ENCODE measurements at places on chromosomes 7 and 10.

- no peak for DNase-seq
Measured at GRCh38 chr10:44994752-44995530, 5.8 kb upstream of the ZNF22 start.

- no peak for DNase-seq
Measured at GRCh38 chr7:142063551-142064442, 47.7 kb upstream of the MGAM2 start.

GRCh38 chr10:72261784-72262404, 11.8 kb upstream of the DDIT4 start:
- no peak for DNase-seq

GRCh38 chr7:110388457-110388856, 702.5 kb upstream of the LRRN3 start:
- DNase-seq: no peak

GRCh38 chr7:139108266-139109187, 993 bp downstream of the ZC3HAV1 start:
- no peak for DNase-seq

DNA sequence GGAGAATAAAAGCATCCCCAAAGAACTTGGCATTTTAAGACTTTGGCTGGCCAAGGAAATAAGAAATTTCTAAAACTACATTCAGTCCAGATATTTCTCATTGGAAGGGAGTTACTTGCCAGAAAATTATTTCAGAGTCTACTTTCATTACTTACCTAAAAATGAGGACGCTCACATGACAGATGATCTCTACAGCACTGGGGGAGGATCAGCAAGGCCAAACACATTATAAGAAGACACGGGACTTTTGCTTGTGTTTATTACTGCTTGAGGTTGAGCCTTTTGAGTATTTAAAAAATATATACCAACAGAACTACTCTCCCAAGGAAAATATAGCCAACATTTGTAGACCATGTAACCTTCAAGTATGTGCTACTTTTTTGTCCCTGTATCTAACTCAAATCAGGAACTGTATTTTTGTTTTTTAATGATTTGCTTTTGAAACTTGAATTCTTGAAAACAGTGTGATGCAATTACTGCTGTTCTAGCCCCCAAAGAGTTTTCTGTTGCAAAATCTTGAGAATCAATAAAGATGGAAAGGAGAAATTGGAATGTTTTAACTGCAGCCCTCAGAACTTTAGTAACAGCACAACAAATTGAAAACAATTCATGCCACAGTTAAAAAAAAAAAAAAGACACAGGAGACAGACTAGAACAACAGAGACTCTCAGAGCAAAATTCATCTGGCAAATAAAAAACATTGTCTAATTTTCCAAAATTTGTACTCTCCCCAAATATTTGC, 128.1 kb downstream of the ZNF438 start:
- DNase-seq: no peak

DNA sequence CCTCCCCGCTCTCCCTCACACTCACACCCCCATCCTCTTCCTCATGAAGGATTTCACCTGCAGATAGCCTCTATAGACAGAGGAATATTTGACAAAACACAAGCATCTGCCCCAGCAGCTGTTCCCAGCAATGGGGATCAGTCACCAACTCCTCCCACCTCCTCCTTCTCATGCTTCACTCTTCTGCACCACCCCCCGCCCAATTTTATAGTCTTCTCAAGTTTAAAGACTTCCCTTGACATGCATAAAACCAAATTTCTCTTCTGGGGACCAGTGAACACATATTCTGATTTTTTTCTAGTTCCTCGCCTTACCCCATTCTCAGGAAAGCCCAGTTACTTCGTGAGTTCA, 654.4 kb downstream of the LRMDA start:
- no peak for DNase-seq

GRCh38 chr7:128027485-128027980, 3.7 kb downstream of the LRRC4 start:
- no peak for DNase-seq

DNA sequence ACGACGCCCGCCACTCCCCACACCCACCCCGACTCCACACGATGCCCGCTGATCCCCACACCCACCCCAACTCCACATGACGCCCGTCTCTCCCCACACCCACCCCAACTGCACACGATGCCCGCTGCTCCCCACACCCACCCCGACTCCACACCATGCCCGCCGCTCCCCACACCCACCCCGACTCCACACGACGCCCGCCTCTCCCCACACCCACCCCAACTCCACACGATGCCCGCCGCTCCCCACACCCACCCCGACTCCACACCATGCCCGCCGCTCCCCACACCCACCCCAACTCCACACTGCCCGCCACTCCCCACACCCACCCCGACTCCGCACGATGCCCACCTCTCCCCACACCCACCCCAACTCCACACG, 317.0 kb downstream of the DNAJB6 start:
- no peak for DNase-seq

- no peak for DNase-seq
Measured at GRCh38 chr10:48282829-48283228, 8.3 kb upstream of the FRMPD2 start.

DNA sequence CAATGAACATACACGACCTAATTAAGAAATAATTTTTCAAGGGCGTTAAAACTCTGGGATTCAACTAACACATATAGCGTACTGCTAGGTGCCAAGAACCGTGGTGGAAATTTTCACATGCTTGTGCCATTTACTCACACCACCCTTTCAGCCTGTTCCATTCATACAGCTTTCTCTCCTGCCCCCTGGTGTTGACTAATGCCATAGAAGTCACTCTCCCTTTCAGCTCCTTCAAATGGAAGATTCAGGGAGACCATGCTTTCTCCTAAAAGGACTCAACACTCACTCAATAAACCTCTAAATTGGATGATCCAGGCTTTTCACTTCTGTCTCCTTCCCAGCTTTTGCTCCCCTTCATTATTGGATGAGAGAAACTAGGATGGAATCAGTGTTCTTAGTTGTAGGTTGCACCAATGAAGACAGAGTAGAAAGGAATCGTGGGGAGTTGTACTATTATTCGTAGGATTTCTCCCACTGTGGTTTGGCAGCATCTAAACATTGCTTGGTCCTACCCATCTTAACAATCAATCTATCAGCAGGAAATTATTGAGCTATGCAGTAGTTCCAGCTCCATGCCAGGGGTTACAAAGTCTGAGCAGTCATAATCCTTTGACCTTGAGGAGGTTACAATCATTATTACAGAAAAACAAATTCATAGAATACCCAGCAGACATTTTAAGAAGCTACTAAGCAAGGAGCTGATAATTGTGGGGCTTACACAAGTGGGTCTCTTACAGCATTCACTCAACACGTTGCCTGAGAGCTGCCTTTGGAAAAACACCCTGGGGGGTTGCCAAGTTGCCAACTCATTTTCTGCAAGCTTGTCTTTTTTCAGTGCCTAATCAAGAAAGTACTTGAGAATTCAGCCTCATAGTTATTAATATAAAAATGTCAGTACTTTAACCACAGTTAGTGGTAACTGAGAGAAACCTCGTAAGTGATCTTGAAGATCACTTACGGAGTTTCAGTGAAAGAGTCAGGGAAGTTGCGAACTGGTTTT, 2.8 kb upstream of the PPP1R3C start:
- no peak for DNase-seq

GRCh38 chr10:1610986-1611770, 126.1 kb downstream of the ADARB2 start:
- DNase-seq: no peak

DNA sequence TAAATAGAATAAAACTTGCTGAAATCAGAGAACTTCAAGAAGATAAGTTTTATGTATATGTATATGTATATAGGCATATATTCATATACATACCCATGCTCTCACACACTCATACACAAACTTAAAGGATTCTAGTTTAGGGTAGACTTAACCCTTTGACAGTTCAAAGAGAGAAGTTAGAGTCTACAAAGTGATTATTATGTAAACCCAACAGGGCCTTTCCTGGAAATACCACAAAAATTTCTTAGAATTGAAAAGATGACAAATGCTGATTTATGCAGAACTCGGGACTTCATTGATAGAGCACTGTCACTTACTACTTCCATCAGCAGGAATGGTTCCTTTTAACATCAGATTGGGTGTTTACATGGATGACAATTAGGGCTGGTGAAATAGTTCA, 763.5 kb downstream of the AUTS2 start:
- DNase-seq: no peak

GRCh38 chr10:112533916-112534315, 86.9 kb downstream of the VTI1A start:
- no peak for DNase-seq

DNA sequence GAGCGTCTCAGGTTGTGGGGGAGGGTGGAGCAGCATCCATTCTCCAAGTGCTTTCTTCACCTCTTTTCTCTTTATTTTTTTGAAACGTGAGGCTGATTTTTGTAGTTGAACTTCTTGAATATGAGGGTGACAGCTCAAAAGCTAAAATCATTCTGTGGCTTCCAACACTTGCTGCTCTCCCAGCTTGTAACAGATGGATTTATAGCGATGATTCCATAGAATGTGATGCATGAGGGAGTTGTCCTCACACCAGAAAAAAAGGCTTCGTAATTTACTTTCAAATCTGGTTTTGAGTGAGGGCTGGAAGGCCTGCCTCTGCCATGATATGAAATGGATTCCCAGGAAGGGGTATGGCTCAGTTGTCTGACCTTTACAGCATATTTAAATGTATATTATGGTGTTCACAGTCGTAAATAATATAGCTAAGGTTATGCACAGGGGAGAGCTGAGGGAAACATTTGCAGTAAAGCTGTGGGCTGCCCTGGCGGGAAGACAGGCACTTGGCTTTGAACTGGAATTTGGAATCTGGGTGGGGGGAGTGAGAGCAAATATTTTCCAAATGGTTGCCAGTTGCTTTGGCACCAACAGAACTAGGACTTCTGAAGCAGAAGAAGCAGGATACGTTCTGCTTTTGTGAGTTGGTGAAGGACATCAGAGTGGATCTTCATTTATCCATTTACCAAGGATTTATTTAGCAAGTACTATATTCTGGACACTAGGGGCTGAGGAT, 166.7 kb downstream of the SORCS3 start:
- no peak for DNase-seq

DNA sequence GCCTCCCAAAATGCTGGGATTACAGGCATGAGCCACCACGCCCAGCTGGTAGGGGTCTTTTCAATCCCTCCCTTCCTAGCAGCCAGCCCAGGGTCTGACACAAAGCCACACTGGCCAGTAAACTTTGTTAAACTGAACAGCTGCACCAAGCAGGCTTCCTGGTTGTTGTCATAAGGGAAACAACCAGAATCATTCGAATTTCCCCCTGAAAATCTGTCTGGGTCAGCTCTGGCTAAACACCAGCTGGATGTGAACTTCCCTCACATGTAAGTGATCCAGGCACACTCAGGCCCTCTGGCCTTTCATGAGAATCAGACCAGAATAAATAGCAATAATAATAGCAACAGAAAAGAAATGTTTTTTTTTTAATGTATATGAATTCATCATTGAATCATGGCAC, 7.4 kb downstream of the IMPDH1 start:
- no peak for DNase-seq

DNA sequence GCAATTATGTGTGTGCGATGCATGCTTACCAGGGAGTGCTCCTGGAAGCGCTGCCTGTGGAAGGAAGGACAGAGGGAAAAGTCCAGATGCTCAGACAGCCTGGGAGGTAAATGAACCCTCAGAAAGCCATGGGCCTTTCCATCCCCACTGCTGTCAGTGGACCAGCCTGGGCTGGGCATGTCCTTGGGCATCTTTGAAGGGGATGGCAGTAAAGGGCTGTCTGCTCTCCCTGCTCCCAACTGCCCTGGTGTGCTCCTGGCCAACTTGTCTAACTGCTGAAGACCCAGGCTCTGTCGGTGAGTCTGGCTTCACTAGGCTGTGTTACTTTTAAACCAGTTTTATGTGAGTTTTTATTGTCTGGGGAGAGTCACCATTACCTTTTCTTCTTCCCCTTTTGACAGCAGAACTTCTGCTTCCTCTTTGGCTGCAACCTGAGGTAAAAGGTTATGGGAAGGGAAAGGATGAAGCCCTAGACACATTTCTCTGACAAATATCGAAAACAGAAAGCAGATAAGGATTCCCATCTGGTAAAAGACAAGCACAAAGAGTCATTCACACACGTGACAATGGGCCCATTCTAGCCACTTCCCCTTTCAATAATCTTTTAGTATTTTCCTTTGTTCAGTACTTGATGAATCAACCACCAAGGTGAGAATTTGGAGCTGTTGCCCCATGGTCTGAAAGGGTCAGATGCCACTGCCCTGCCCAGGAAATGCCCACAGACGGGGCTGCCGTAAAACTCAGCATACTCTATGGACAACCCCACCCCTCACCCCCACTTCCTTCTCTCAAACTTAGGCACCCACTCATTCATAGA, 27.6 kb upstream of the PIK3AP1 start:
- DNase-seq: no peak

DNA sequence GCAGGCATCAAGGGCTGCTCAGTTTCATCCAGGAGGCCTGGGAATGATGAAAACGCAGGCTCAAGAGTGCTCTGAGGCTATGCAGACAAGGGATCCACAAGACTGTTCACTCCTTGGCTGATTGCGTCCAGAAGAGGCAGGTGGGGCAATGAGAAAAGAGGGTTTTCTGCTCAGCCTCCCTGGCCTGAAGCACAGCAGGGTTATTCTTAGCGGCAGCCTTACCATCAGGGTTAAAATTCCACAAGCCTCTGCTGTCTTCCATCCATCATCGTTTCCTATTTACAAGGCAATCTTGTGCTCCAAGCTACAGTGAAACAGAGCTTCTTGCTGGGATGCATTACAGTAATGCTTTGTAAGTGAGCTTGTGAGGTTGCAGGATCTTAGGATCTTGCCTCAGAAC, 129.4 kb upstream of the SHH start:
- no peak for DNase-seq

- peak; percentile 68 for DNase-seq
Measured at GRCh38 chr10:70477661-70478162, 855 bp upstream of the PALD1 start.

DNA sequence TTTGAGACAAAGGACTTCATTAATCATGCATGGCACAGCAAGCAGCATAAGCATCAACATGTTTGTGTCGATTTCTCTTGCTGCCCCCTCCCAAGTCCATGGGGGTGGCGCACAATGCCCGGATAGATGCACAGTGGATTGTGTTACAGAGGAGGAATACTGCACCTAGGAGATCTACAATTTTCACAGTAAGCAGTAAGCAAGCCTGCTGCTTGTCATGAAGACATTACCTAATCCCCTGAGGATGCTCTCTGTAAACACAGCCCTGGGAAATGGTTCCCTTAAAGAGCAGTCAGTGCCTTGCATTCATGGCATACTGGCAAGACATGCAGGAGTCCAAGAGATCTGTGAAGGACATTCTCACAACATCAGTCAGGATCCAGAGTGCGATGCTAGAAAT, 137.7 kb downstream of the ETV1 start:
- no peak for DNase-seq

GRCh38 chr7:155839461-155839860, 27.2 kb upstream of the SHH start:
- no peak for DNase-seq

DNA sequence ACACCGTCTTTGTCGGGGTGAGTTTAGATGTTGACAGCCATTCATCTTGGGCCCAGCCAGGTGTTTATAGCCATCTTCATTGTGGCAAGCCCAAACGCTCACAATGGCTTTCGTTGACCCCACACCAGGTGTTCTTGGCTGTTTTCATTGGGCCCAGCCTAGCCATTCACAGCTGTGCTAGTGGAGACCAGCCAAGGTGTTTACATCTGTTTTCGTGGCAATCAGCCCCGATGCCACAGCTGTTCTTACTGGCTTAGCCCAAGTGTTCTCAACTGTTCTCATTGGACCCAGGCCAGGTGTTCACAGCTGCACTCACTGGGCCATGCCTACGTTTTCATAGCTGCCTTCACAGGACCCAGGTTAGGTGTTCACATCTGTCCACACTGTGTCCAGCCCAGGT, 7.7 kb downstream of the FRG2B start:
- no peak for DNase-seq

- DNase-seq: no peak
Measured at GRCh38 chr7:37825038-37825437, 23.4 kb upstream of the NME8 start.

All from activated effector memory CD4-positive, alpha-beta T cell treated with Interleukin-2 at 50 U/mL for 16 hours (primary cell).